ENCODE measurements at places on chromosomes 2 and 18.

- H3K36me3 ChIP-seq: peaks cover 50% of the 10 kb centered on the region
- no peak overlapping the region for H3K4me3 ChIP-seq
- no peak for DNase-seq
- H3K4me1 ChIP-seq: peaks cover 14% of the 10 kb centered on the region
Measured at GRCh38 chr2:235049069-235049468, 97.3 kb downstream of the SH3BP4 start.

- peaks cover 6% of the 10 kb centered on the region for H3K4me1 ChIP-seq
- no peak overlapping the region for H3K4me3 ChIP-seq
- DNase-seq: no peak
- H3K36me3 ChIP-seq: no peaks in the 10 kb centered on the region
- H3K27me3 ChIP-seq: no peaks in the 10 kb centered on the region
Measured at GRCh38 chr18:36481201-36481657, 183.7 kb downstream of the FHOD3 start.

- peaks cover 13% of the 10 kb centered on the region for H3K4me1 ChIP-seq
- DNase-seq: no peak
- no peak overlapping the region for H3K27ac ChIP-seq
- no peaks in the 10 kb centered on the region for H3K36me3 ChIP-seq
- H3K4me3 ChIP-seq: no peak overlapping the region
Measured at GRCh38 chr2:151844211-151844896, 16.1 kb upstream of the ARL5A start.

DNA sequence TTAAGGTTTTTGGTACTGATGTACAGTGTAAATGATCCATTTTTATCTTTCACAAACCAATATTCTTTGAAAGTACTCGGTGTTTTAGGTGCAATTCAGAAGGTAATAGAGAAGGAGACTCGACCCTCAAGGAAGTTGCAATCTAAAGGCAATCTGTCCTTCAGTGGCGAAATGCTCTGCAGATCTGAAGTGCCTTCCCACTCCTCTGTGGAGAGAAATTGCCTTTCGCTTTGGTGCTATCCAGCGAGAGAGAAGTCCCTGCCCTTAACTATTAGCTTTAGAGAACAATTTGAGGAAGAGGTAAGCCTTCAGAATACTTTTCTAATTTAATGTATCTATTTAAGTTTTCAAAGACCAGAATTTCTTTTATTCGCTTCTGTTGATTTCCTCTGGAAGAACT is 371.8 kb upstream of the FANCL start:
- no peaks in the 10 kb centered on the region for H3K27me3 ChIP-seq
- H3K36me3 ChIP-seq: no peaks in the 10 kb centered on the region
- peaks cover 20% of the 10 kb centered on the region for H3K4me1 ChIP-seq
- no peak for DNase-seq
- H3K4me3 ChIP-seq: no peak overlapping the region

GRCh38 chr2:129165006-129165405 is 814.5 kb upstream of the RAB6C start:
- no peaks in the 10 kb centered on the region for H3K27me3 ChIP-seq
- H3K27ac ChIP-seq: no peak overlapping the region
- no peaks in the 10 kb centered on the region for H3K36me3 ChIP-seq
- no peak for DNase-seq
- no peak overlapping the region for H3K4me3 ChIP-seq

DNA sequence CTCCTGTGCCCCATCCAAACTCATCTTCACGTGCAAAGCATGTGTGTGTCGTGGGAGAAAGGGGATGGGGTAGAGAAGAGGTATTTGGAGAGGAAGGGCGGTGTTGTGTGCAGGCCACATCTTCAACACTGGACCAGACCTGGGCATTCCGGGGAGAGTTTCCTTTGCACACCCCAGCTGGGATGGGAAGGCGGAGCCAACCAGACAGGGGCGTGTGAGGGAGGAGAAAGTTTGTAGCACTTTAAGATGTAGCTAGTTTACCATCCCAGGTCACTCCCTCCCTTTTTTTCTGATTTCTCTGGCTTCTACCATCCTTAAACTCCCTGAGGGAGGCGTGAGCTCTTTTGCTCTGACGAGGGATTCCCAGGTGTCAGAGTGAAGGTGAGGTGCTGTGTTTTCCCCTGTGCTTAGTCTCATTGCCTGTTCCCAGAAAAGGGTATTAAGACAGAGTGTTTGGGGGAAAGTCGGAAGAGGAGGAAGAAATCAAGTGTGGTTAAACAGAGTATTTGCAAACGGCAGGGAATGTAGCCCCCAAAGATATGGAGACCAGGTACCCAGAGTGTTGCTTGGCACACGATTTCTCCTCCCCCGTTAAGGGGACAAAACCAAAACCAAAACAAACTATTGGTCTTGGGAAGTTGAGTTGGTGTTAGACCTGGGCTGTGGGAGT is 1.6 kb downstream of the SETBP1 start:
- H3K4me1 ChIP-seq: peaks cover 11% of the 10 kb centered on the region
- H3K27me3 ChIP-seq: no peaks in the 10 kb centered on the region
- no peak overlapping the region for H3K27ac ChIP-seq
- no peaks in the 10 kb centered on the region for H3K36me3 ChIP-seq
- DNase-seq: no peak
- H3K4me3 ChIP-seq: no peak overlapping the region

Data from mesothelial cell of epicardium (in vitro differentiated cells).